ENCODE measurements at places on chromosomes 12 and 14.

DNA sequence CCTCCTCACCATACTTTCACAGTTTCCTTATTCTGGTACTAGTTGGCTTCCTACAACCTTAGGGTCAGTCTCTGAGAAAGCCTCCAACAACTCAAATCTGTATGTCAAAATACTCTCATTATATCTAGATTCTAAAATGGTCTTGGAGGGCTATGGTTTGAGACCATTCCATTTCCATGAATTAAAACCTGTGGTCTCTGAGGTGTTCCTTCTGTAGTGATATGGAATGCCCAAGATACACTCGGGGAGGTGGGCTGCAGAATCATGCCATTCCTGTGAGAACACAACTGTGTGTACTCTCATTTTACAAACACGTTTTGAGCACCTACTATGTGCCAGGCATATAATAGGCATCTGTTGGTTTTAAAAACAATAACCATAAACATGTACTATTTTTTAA is 74.0 kb downstream of the FERMT2 start:
- no peak for DNase-seq

- no peak for DNase-seq
Observed at GRCh38 chr14:104254735-104255400, 116.5 kb downstream of the KIF26A start.

- DNase-seq: peak; percentile 61
Observed at GRCh38 chr12:131209082-131210070, 255.7 kb downstream of the ADGRD1 start.

GRCh38 chr12:38934686-38935085 is 29.3 kb upstream of the CPNE8 start:
- no peak for DNase-seq

DNA sequence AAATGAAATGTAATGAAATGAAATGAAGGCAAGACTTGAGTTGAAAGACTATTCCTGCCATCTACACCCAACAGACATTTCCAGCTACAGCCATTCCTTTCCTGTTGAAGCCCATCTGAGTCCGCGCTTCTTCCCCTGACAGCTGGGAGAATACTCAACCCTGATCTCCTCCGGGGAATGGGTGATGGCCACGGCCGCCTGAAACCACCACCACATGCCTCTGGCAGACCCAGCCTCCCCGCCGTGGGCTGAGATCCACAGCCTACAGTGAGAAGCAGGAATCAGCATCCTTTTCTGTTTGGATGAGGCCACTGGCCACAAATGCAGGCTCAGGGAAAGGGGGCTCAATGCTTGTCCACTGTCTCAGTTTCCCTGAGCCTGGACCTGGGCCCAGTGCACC is 130.3 kb downstream of the NCOR2 start:
- no peak for DNase-seq

DNA sequence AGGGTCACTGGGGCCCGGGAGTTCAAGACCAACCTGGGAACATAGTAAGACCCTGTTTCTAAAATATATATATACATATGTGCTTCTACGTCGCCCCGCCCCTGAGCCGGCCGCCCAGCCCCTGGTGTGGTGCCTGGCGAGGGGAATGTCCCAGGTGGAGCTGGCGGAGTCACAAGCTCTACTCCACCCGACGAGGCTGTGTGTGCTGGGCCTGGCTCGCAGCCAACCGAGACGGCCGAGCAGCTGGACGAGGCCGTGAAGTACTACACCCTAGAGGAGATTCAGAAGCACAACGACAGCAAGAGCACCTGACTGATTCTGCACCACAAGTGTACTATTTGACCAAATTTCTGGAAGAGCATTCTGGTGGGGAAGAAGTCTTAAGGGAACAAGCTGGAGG is 22.1 kb upstream of the ITPK1 start:
- no peak for DNase-seq

- peak; percentile 77 for DNase-seq
Observed at GRCh38 chr12:132323171-132324010, 6.0 kb downstream of the GALNT9 start.

DNA sequence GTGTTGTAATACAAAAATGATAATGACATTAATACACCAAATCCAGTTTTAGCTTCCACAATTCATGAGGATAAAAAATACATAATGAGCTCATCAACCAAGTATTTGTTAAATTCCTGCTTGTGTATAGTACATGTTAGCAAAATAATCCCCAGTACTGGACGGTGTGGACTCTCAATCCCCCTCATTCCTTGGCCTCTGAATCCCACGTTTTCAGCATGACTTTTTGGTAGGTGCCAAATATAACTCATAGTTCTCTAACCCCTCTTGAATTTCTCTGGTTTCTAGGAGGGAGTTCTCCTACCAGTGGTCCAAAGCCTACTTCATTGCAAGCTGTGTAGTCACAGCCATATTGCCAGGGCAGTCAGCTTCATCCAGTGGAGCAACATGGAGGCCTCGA is 41.4 kb upstream of the EPS8 start:
- no peak for DNase-seq

GRCh38 chr12:5163661-5164060 is 120.0 kb downstream of the KCNA5 start:
- DNase-seq: no peak

Measured in spleen (tissue), 13 donors.